ENCODE measurements at places on chromosomes 7 and 10.

- no peak for DNase-seq
Measured at GRCh38 chr7:13910805-13911551, 78.5 kb downstream of the ETV1 start.

DNA sequence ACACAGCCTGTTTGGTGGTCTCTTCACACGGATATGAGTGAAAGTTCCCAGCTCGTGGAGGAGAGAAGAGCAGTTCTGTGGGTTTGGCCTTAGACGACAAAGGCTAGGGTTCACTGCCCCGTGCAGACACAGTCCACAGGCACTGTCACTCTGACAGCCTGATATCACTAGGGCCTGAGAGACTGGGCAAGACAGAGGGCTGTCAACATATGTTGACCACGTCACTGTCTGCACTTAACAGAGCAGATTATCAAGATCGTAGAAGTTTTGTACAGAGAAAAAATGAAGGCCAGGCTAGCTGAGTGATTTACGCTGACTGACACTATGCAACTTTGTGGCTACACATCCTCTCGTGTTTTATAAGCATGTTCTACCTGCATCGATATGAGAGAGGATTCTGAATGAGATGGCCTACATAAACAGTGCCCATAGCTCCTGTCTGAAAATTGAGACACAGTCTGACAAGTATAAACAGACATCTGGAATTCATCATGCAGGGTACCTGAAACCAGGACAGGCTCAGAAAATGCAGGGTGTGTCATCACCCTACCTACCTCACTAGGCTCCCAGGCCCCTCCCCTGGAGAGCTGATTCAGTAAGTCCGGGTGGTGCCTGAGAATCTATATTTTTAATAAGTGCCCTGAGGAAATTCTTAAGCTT, 120.0 kb downstream of the SGMS1 start:
- no peak for DNase-seq

DNA sequence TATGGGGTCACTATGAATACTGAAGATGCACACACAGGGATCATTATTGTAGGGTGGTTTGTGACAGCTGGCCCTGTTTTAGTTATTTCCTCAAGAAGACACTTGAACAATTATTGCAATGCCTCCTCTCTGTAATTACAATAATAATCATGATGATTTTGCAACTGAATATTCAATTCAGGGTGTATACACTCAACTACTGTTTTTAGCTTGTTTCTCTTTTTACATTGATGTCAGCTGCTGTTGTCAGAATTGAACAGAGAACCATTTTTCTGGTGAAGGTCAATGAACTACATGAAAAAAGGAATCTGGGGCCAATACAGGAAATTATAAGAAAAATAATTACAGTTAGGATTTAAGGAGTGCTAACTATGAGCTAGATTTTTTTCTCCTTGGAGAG, 28.6 kb upstream of the MKLN1 start:
- no peak for DNase-seq

DNA sequence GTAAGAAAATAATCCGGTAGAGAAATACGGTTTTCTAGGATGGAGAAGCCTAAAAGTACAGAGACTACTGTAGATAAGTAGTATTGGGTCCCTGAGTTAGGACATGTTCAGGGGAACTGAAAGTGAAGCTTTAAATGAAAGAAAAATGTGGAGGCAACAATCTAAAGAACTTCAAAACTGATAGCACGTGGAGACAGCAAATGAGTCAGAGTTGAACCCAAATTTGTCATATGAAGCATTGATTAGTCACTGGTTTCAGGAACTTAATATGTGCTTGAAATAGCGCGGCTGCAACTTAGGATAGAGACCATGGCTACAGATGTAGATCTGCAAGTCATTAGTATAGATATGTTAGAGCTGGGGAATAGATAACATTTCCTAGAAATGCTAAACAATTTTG, 1138.6 kb upstream of the SORCS1 start:
- DNase-seq, result no peak

GRCh38 chr7:70571403-70571934, 560.5 kb upstream of the GALNT17 start:
- no peak for DNase-seq

DNA sequence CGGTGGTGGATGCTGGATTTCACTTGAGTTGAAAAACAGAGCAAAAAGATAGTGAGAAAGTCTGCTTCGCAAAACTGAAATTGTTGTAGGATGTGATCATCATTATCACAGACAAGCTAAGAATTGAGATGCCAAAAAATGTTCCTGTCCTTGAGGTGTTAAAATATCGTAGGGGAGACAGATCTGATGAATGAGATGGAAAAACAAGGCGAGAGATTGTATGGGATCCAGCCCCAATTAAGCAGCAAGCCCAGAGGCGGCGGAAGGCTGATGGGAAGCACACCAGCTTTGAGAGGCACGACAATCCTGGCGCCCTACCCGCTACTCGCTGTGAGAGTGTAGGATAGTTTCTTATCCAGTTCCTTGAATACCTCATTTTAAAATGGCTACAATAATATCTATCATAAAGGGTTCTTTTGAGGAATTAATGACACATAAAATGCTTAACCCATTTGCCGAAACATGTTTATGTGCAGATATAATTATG, 131.1 kb upstream of the PTN start:
- no peak for DNase-seq

GRCh38 chr7:76997381-76998284, 34.5 kb downstream of the SPDYE17 start:
- no peak for DNase-seq

GRCh38 chr10:44696496-44696895, 214.6 kb upstream of the TMEM72 start:
- no peak for DNase-seq

DNA sequence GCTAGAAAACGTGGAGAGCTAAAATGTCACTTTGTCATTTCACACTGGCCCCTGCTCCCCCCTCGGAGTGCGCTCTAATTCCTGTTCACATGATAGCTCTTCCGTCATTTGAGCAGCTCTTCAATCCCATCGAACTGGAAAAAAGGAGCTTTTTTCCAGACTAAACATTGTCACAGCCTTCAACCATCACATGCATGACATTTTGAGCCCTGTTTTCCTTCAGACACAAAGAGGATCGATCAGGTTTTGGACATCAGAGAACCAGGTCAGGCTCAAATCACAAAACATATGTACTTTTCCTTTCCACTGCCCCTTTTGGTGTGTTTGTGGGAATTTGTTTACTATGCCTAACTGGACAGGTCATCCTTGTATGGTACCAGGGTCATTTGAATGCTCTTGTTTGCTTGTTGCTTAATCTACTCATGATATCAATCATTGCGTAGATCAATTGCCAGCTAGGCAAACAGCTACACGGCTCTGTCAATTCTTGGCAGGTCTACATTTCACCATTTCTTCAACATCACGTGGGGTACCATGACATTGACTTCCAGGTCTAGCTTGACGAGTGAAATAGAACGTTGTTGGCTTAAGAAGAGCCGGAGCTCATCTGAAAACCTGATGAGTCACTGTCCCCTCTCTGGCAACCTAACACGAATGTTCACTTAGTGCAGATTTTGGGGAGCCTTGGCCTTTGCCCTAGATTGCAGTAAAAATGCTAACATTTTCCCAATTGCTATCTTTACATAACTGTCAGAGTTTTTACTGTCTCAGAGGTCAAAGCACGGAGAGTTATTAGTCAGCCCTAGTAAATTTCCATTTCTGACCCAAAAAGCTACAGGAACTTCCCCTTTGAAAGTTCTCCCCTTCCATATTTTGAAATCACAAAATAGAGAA, 87.3 kb downstream of the LYZL2 start:
- no peak for DNase-seq

DNA sequence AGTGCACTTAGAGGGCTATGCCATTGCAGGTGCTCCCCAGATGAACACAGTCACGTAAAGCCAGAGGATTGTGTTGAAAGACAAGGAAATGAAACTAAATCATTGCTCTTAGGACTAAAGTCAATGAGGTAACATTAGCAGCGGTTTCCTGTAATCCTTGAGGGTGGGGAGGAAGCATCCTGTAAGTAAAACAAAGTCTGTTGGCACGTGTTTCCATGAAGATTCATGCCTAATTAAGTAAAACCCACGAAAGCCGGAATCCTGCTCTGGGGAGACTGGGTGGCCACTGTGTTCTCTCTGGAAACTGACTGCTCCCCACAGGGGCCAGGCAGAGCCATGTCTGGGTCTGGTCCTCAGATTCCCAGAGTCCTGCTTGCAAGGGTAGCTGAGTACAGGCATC, 18.3 kb downstream of the STEAP1B start:
- no peak for DNase-seq

DNA sequence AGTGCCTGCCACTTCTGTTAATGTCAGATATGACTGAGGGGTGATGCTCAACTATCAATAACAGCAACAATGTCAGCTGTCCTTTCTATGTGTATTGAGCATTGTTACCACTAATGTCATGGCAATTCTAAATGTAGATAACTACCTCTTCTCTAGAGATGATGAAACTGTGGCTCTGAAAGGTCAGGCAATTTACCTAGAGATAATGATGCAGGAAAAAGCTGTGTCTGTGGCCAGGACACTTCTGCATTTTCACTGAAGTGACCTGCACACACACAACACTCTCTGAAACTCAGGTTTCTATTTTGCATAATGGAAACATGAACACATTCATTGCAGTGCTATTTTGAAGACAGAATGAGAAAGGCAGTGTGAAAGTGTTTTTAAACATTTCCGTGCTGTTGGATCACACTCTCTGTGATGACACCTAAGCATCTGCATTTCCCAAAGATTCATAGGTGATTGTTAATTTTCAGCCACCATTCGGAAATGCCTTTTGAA, 148.2 kb downstream of the KCND2 start:
- no peak for DNase-seq

- DNase-seq, result no peak
Measured at GRCh38 chr10:58942724-58943123, 233.7 kb upstream of the PHYHIPL start.

DNA sequence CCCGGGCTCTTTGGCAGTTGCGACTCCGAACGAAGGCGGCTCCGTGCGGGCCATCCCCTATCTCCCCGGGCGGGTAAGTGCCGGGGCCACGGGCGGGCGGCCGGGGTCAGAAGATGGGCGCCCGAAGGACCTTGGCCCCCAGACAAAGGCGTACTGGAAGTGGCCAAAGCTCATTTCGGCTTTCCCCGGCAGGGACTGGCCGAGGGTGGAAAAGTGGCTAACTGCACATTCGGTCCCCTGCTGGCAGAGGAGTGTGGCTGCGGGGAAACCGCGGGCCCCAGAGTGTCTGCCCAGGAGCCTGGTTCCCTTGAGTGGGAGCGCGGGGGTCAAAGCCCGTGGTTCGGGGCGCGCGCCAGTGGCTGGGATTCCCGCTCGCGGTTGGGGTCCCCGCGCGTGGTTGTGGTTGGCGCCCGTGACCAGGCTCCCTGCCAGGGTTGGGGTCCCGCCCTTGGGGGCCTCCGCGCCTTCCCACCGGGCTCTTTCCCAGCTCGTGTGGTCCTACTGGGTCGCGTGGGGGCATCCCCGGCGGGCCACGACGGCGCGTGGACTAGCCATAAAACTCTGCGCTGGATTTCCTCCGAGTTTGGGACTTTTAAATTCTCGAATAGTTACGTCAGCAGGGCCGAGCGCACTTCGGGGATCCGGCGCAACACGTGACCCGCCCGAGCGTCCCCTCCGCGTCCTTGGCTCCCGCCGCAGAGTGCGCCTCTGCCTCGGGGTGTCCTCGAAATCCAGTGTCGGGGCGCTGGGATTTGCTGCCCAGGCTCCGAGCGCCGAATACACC, 124.4 kb downstream of the TACC2 start:
- DNase-seq, result no peak

DNA sequence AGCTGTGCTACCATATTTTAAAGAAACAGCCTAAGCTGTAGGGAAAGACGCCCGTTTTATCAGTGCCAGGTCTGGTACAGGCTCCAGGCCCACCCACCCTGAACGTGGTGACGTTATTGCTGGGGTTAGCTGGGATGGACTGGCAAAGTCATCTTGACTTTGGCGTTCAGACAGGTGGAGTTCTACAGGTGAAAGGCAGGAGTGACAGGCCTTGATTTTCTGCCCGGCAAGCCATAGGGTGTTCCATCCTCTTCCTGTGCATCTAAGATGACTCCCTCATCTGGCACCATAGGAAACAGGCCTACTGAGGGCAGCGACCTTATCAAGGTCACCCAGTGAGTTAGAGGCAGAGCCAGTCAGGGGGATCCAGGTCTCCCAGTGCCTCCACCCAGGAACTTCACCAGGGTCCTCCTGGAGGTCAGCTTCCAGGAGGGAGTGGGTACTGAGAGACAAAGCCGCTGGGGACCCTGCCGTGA, 41.6 kb downstream of the HK1 start:
- no peak for DNase-seq

DNA sequence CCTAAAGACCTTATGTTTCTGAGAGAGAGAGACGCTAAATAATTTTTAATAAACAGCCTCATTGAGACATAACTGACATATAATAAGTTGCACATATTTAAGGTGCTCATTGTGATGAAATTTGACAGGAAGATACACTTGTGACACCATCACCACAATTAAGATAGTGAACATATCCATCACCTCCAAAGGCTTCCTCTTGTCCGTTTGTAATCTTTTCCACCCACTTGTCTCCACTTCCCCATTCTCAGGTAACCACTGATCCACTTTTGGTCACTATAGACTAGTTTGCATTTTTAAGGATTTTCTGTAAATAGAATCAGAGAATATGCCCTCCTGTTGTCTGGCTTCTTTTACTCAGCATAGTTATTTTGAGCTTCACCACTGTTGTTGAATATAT, 195.1 kb upstream of the WDR11 start:
- no peak for DNase-seq

DNA sequence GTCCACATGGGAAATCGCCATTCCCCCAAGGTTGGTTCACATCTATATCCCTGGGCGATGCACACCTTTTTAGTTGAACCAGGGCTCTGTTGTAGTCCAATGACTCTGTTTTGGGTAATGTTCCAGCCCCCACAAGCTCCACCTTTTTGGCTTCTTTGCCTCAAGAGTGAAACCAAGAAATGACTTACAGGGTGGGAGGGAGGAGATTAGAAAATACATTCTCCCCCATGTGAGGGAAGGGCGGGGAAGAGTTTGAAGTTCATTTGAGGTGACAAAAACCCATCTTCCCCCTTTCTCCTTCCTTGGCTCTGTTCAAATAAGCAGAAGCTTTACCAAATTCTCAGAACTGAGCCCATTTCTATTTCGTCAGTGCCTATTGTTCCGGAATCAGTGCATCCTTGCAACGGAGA, 82.8 kb downstream of the GATA3 start:
- no peak for DNase-seq
